ENCODE measurements at places on chromosomes 3 and 15. TPM values are rescaled to one million over a fixed set of nuclear protein-coding genes. Genes with fewer than 3 reads are reported as not detected.

DNA sequence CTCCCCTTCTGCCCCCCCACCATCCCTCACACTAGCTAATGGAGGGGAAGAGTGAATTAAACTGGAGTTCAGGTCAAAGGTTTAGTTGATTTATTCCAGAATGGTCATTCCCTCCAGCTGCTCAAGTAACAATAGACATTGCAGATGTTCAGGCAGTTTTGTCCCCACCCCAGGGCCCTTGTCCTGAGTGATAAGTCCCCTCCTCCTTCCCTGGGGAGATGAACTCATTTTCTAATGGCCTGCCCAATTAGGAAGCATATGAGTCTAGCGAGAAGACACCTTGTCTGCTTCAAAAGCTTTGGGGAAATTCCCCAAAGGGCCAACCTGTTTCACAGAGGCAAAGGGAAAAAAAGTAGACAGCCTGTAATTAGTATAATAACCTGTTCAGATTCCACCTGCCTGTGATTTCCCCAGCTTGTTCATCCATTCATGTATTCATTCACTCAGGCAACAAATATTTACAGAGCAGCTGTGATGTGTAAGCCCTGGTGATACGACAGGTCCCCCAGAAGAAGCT lies 165.3 kb downstream of the SHQ1 start:
- no peak for DNase-seq

DNA sequence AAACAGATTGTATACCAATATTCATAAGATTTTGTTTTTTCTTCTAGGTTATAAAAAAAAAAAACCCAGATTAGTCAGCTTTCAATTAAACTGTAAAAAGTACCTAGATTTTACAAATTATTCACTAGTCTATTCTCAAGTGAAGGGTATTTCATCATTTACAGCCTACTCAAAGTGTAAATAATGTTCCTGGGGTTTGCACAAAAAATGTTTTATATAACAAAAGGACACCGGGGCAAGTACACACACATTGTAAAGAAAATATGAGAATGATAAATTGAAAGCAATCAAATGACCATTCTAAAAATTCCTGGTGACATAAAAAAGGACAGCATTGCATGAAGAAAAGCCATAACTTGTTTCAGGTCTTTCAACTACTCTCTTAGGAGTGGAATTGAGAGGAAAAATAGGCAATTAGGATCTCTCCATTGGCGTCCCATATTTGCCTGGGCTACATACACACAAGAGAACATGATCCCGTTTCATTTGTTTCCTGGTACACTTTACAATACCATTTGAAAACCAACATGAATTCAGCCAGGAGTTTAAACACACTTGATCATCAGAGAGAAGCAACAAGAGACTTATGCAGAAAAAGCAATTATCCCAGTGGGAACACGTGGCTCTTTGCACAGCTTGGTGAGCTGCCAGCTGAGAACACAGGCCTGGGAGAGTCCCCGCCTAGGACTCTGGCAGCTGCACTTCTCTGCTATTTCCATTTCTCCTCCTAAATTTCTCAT lies 1039.2 kb downstream of the ROBO1 start:
- DNase-seq = no peak

DNA sequence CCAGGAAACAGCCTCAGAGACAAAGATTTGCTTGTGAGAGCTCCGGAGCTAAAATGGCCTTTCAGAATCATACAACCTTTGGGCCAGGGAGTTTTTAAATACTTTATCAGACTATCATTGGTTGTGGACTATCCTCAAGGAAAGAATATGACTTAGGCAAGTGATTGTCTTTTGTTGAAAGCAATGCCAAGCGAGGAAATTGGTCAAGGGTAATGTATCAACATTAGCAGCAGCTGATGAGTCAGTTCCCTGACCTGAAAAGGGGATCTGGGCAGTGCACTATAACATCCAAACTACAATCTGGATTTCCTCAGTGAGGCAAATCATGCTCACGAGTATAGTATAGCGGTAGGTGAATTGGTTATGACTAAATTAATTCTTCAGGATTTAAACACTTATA lies 303.6 kb downstream of the LSAMP start:
- no peak for DNase-seq

DNA sequence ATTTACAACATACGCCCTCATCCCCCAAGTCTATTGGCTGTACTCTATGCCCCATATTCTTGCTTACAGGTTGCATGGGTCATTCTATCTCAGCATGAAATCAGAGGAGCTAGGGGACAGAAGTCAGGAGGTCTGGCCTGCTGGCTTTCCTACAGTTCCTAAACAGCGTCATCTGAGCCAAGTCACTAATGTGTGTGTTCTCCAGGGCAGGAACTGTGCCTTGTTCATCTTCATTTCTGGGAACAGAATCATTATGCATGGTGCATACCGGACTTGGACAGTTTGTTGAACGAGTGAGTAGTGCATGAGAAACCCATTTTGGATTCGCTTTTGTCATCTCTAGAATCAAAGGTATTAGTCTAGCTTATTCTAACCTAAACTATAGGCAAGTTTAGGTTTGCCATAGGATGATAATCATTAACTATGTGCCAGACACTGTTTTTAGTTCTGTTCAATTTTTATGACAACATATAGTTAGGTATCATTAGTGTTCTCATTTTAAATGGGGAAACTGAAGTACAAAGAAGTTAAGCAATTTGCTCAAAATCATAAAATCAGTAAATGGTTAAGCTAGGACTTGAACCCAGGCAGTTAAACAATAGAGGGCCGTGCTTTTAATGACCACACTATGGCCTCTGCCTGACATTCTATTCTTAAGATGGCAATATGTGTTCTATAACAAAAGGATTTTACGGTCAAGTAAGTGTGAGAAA lies 105.2 kb downstream of the FMN1 start:
- DNase-seq = no peak

GRCh38 chr3:9727041-9727595 lies 4.4 kb upstream of the BRPF1 start:
- no peak for DNase-seq

DNA sequence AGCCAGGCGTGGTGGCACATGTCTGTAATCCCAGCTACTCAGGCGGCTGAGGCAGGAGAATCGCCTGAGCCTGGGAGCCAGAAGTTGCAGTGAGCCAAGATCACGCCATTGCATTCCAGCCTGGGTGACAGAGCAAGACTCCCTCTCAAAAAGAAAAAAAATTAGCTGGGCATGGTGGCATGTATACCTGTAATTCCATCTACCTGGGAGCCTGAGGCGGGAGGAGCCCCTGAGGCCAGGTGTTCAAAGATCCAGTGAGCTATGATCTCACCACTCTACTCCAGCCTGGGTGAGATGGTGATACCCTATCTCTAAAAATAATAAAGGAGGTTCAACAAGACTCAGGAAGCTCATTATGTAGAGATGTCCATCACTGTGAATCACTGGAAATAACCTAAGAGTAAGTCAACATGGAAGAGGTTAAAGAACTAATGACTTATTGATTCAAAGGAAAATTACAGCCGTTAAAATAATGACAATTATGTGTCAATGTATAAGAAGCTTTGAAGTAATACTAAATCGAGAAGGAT lies 19.8 kb upstream of the RAB7A start:
- no peak for DNase-seq

DNA sequence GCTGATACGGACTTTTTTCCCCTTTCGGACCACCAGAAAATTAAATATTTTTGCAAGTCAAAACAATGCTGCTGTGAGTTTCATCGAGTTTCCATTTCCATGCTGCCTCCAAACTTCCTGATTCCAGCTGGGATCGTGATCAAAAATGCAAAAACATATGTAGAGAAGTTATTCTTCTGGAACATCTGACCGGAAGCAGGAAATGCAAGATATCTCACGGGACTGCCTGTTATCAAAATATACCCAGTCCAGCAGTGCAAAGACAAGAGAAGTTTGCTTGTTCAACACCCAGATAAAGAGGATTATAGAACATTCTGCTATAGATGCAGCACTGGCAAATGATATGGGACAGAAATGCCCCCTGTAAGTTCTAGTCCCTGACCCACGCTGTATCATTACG lies 726.7 kb upstream of the NR2F2 start:
- DNase-seq = no peak

DNA sequence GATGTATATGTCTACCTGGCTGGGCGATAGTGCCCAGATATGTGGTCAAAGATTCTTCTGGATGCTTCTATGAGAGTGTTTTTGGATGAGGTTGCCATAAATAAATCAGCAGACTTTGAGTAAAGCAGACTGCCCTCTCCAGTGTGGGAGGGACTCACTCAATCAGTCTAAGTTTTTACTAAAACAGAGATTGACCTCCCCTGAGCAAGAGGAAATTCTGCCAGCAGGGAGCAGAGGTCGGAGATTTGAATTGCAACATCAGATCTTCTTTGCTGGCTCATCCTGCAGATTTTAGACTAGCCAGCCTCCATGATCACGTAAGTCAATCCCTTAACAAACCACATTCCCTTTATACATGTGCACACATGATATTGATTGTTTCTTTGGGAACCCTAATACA lies 300.9 kb downstream of the MCTP2 start:
- DNase-seq = no peak

- DNase-seq = no peak
Observed at GRCh38 chr3:56795097-56795828, 6.5 kb downstream of the ARHGEF3 start.

- no peak for DNase-seq
Observed at GRCh38 chr15:63088533-63089245, 33.0 kb upstream of the LACTB start.

The TWF2 gene
- 79.1 TPM for total RNA-seq

Measured in HFFc6 (cell line).